Sigmoid colon (tissue), 7 donors: ENCODE measurements at places on chromosomes 5 and 9. TPM values are rescaled to one million over a fixed set of nuclear protein-coding genes. Genes with fewer than 3 reads are reported as not detected.

Gene AIF1L
- total RNA-seq = 2.9 TPM

Gene TSSK1B
- total RNA-seq = not detected

Gene LCN15
- not detected for total RNA-seq

Gene CATSPER3
- not detected for total RNA-seq

Gene SPATA31E1
- total RNA-seq = not detected

Gene IFNA13
- total RNA-seq = not detected

Gene HSPB3
- total RNA-seq = 17.4 TPM

Gene IRX2
- total RNA-seq = not detected

Gene C9orf153
- 0.27 TPM for total RNA-seq

Gene GDA
- not detected for total RNA-seq

Gene RNF224
- total RNA-seq = not detected

Gene SPATA6L
- 1.4 TPM for total RNA-seq

Gene BTNL9
- total RNA-seq = 9.2 TPM

Gene CD74
- 216 TPM for total RNA-seq

Gene ANGPTL2
- 50.5 TPM for total RNA-seq

Gene RNF130
- 64.1 TPM for total RNA-seq

Gene C5orf52
- total RNA-seq = not detected

Gene PCDHA12
- 0.49 TPM for total RNA-seq

Gene ADRB2
- total RNA-seq = 4.3 TPM

Gene MRPL22
- 13.8 TPM for total RNA-seq

Gene PDE6A
- total RNA-seq = not detected

Gene ARID3C
- total RNA-seq = not detected

Gene LCN9
- not detected for total RNA-seq

Gene TLR4
- total RNA-seq = 10.5 TPM

Gene OLFM1
- 19.3 TPM for total RNA-seq

Gene WNT8A
- total RNA-seq = not detected

Gene GLDC
- total RNA-seq = not detected

Gene IL9
- not detected for total RNA-seq

Gene FAM153A
- 0.27 TPM for total RNA-seq

Gene TRPM6
- total RNA-seq = 0.41 TPM

Gene NR2F1-AS1
- 15.2 TPM for total RNA-seq

Gene SPAG8
- 1.4 TPM for total RNA-seq

Gene SPACA9
- 14.0 TPM for total RNA-seq

Gene SEMA5A
- 1.8 TPM for total RNA-seq

Gene TMEM215
- not detected for total RNA-seq

Gene EQTN
- total RNA-seq = not detected

Gene FAM193B
- total RNA-seq = 41.8 TPM

Gene NR2F1
- total RNA-seq = 16.3 TPM

Gene SGCD
- total RNA-seq = 34.3 TPM

Gene TXNDC8
- not detected for total RNA-seq

Gene ITK
- 6.6 TPM for total RNA-seq

Gene TEK
- 8.9 TPM for total RNA-seq

Gene C9
- total RNA-seq = not detected

Gene PCDHB3
- 1.8 TPM for total RNA-seq

Gene F12
- total RNA-seq = 0.83 TPM

Gene PCDHGB2
- 11.6 TPM for total RNA-seq

Gene S1PR3
- 22.3 TPM for total RNA-seq

Gene SHISAL2B
- total RNA-seq = not detected

Gene CDKN2AIPNL
- total RNA-seq = 18.9 TPM

Gene SNCB
- total RNA-seq = 2.2 TPM

Gene TAS2R1
- not detected for total RNA-seq

Gene SPATA31D4
- total RNA-seq = not detected

Gene GMCL2
- not detected for total RNA-seq

Gene F2RL1
- 0.55 TPM for total RNA-seq

Gene SSBP2
- 80.3 TPM for total RNA-seq
